ENCODE measurements at places on chromosomes 11 and 22. TPM values are rescaled to one million over a fixed set of nuclear protein-coding genes. Genes with fewer than 3 reads are reported as not detected.

Gene HBE1
- total RNA-seq: 1.2 TPM

Gene IGSF22
- 0.33 TPM for total RNA-seq

Gene DAGLA
- total RNA-seq: 1.7 TPM

Gene UBQLN3
- 1.6 TPM for total RNA-seq

All from thyroid gland (tissue), 4 donors.